ENCODE measurements at places on chromosomes 5 and 9. TPM values are rescaled to one million over a fixed set of nuclear protein-coding genes. Genes with fewer than 3 reads are reported as not detected.
A peak's percentile ranks its signal among the peaks of the same experiment; 100 is the strongest.

GRCh38 chr9:81716409-81716808 lies 27.1 kb upstream of the TLE1 start:
- no peak for DNase-seq

DNA sequence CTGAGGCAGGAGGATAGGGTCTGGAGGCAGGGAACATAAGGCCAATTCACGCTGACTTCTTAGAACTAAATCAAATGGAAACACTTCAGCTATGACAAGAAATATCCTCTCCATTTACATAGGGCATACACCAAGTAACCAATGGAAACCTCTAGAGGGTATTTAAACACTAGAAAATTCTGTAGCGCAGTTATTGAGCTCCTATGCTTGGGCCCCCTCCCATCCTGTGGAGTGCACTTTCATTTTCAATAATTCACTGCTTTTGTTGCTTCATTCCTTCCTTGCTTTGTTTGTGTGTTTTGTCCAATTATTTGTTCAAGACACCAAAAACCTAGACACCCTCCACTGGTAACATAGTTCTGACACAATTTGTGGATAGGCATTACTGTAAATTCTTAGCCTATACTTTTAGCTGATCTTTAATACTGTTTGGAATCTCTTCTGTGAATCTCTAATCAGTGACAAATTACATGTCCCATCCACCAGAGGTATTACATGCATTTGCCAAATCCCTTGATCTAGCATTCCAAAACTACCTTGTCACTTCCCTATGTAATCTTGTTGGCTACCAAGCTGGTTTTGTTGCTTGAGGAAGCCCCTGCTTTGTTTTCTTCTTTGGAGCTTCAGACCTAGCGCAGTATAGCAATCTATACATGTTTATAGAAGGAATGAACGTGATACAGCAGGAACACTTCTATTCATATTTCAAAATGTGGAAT lies 61.6 kb downstream of the ST8SIA4 start:
- DNase-seq, result no peak

GRCh38 chr5:147411359-147412319 lies 98.2 kb downstream of the DPYSL3 start:
- no peak for DNase-seq

- DNase-seq, result no peak
Observed at GRCh38 chr5:66701244-66701643, 105.1 kb downstream of the MAST4 start.

GRCh38 chr5:142403583-142403982 lies 78.8 kb upstream of the SPRY4 start:
- no peak for DNase-seq

DNA sequence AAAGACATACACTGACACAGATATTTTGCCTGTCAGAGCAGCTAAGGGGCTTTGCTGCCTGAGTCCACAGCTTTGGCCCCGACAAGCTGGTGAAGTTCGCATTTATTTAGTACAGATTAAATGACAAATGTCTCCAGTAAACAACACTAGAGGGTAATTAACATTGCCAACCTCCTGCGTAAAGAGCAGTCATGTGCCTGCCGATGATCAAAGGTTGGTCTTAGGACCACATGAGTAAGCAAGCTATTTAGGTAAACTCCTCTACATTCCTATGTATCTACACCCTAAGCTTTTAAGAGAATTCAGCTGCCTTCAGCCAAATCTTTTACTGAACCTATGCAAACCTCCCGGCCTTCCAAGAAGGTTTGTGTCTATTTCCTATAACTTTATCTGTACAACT lies 73.0 kb upstream of the PJA2 start:
- DNase-seq, result no peak

- no peak for DNase-seq
Observed at GRCh38 chr5:6829150-6829784, 116.0 kb downstream of the TENT4A start.

DNA sequence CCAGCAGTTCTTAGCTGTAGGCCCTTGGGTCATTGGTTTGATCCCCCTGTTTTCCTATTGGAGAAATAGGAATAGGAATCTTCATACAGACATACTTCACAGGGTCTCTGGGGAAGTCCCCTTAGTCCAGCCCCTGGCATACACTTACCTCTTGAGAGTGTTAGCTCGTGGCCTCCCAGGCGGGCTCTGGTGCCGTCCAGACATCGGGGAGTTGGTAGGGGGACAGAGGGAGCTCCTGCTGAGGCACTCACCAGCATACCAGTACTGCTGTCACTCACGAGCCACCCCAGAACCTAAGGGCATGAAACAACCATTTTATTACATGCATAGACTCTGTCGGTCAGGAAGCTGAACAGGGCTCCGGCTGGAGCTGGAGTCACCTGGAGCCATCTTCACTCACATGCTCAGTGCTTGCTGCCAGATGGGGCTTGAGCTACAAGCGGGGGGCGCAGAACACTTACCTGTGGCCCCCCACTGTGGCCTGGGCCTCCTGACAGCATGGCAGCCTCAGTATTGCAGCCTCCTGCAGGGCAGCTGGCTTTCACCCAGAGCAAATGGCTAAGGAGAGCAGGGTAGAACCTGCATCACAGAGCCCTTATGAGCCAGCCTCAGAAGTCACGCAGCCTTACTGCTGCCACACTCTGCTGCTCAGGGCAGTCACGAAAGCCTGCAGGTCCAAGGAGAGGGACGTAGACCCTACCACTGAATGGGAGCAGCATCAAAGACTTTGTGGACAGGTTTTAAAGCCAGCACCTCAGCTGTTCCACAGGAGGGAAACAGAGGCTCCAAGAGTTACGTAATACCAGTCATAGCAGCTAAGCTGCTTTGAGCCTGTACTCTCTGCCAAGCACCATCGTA lies 58.3 kb upstream of the ANGPTL2 start:
- peak; percentile 68 for DNase-seq

The LPAR1 gene
- 22.5 TPM for total RNA-seq

- DNase-seq, result no peak
Observed at GRCh38 chr9:90795084-90795483, 6.5 kb upstream of the SYK start.

The GABRP gene
- 40.8 TPM for total RNA-seq

DNA sequence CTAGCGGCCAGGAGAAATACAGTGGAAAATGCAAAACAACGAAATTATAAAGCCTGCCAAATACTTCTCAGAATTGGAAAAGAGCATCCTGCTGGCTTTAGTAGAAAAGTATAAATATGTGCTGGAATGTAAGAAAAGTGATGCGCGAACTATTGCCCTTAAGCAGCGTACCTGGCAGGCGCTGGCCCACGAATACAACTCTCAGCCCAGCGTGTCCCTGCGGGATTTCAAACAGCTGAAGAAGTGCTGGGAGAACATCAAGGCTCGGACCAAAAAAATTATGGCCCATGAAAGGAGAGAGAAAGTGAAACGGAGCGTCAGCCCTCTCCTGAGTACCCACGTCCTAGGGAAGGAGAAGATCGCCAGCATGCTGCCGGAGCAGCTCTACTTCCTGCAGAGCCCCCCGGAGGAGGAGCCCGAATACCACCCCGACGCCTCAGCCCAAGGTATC lies 15.0 kb downstream of the MSANTD3 start:
- no peak for DNase-seq

GRCh38 chr9:12853051-12853450 lies 78.2 kb downstream of the LURAP1L start:
- DNase-seq, result no peak

- DNase-seq, result peak; percentile 94
Observed at GRCh38 chr5:137487600-137487999, 11.5 kb downstream of the SPOCK1 start.

DNA sequence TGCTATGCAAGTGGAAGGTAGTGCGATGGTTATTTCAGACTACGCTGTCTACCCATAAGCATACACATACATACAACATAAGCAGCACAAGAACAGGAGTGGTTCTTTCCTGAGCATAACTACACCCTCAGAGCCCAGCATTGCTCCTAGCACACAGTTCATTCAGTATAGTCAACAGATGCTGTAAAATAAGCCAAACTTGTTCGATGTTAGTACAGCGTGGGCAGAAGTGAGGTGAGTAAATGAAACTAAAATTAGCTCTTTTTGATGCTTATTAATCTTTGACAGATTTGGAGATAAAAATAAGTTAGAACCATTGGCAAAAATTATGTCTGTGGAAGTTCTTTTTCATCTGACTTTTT lies 47.8 kb downstream of the S1PR3 start:
- no peak for DNase-seq

DNA sequence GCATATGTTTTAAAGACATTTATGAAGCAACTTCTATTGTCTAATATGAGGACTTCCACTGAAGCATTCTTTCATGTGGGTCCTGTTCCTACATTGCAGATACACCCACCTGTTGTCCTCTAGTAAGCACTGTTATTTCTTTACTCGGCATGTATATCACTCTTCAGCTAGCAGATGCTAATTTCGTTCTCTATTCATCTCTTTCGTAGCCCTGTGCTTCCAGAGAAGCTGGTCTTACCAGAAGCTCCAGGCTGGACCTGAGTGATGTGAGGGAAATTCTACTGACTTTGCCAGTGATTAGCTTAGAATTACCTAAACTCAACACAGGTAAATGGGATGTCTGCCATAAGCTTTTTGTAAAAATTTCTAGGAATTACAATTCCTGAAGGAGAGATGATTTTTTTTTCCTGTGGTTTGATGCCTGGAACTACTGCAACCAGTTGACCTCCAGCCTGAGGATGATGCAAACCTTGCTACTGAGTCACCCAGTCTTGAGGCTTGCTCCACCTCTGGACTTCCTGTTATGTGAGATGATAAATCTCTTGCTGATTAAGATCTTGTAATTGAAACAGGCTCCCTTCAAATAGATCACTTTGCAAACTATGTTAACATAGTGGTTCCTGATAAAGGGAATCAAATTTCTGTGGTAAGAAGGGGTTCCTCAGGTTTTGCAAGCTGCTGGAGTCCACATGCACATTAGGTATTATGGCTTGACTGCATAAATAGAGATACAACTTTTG lies 52.2 kb upstream of the SPINK5 start:
- DNase-seq, result no peak

The PCDHGB5 gene
- 17.6 TPM for total RNA-seq

The C5orf52 gene
- total RNA-seq, result not detected

The PAEP gene
- total RNA-seq, result 2.7 TPM

The KCNN2 gene
- total RNA-seq, result 1.2 TPM

- no peak for DNase-seq
Observed at GRCh38 chr9:16710888-16711287, 159.6 kb downstream of the BNC2 start.

The FCN1 gene
- 1.4 TPM for total RNA-seq

DNA sequence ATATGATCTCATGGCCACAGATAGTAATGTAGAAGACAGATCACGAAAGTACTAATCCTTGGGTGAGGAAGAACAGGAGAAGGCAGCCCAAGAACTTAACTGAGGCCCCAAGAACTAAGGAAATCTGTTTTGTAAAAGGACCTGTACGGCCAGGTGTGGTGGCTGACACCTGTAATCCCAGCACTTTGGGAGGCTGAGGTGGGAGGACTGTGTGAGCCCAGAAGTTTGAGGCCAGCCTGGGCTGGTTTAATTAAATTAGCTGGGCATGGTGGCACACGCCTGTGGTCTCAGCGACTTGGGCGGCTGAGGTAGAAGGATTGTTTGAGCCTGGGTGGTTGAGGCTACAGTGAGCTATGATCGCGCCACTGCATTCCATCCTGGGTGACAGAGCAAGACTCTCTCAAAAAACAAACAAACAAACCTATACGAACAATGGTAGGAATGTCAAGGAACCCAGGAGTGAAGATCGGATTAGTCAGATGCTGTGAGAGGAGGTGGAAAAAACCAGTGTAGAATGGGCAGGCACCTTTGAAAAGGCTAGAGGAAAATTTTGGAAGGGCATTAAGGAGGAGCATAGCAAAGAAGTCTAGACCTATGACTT lies 283.8 kb upstream of the DMRT1 start:
- no peak for DNase-seq

DNA sequence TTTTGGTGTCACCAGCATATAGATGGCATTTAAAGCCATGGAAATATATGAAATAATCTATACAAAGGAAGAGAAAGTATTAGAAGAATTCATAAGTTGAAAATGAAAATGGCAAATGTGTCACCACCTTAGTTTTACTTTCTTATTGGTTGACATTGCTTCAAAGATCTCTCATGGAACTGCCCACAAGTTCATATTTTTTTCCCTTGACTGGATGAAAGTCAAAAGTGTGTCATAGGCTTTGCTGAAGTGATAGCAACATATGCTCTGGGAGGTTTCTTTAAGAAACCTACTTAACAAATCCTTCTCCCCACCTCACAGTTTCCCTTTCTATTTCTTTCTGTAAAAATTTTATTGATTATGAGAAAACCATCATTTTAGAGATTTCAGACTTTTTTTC lies 127.2 kb downstream of the VPS13A start:
- no peak for DNase-seq

- no peak for DNase-seq
Observed at GRCh38 chr5:103693517-103693916, 130.9 kb upstream of the NUDT12 start.

GRCh38 chr5:55416306-55416705 lies 108.5 kb downstream of the MTREX start:
- DNase-seq, result no peak

- DNase-seq, result no peak
Observed at GRCh38 chr9:72431036-72431435, 66.0 kb upstream of the ZFAND5 start.

The NUDT12 gene
- total RNA-seq, result 14.5 TPM

GRCh38 chr9:5582835-5583195 lies 46.1 kb upstream of the RIC1 start:
- DNase-seq, result peak; percentile 89

GRCh38 chr9:85743275-85744128 lies 1.7 kb upstream of the AGTPBP1 start:
- DNase-seq, result no peak

The AGXT2 gene
- total RNA-seq, result not detected

DNA sequence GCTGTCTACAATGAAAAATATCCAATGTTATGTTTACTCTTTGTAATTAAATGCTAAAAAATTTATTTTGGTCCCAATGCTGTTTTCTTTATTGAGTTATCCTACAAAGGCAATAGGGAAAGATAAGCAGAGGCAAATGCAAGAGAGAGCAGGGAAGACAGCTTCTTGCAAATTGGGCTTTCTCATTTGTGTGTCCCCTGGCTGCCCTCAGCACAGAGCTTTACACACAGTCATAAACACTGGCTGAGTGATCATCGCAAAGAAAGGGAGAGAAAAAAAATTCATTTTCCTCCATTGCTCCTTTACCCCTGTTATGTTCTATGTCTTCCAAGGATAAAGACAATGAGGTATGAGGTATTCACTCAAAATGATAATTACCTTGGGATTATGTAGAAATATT lies 2.3 kb upstream of the TSSK1B start:
- DNase-seq, result no peak

The SLC23A1 gene
- total RNA-seq, result 3.7 TPM

The KIF24 gene
- 0.64 TPM for total RNA-seq

DNA sequence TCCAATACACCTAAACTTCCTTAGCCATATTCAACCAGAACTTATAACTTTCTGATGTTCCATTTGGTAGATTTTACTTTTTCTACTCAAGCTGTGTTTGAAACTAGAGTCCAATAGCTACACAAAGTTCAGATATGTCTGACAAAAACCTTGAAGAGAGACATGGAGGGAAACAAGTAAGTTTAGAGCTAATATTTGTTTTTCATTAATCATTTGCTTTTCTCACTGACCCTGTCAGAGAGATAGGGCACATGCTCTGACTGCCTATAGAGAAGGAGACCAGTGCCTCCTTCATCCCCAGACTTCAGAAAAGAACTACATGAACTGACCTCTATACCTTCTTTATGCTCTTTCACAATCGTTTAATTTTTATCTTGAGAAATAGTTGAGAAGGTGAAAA lies 157.0 kb upstream of the PPP1R2B start:
- no peak for DNase-seq

GRCh38 chr9:122360891-122361290 lies 9.9 kb upstream of the PTGS1 start:
- DNase-seq, result no peak
